CD4-positive, alpha-beta T cell treated with Interleukin-4 for 4 hours (primary cell): ENCODE measurements at places on chromosomes 13 and 19.

- no peak for DNase-seq
Measured at GRCh38 chr13:75136151-75136550, 345.8 kb downstream of the TBC1D4 start.

GRCh38 chr13:24619282-24619681 lies 60.9 kb upstream of the ATP12A start:
- no peak for DNase-seq

- no peak for DNase-seq
Measured at GRCh38 chr13:45678282-45678681, 23.8 kb upstream of the CBY2 start.

GRCh38 chr13:99617474-99618255 lies 116.4 kb downstream of the TM9SF2 start:
- no peak for DNase-seq
